ENCODE measurements at places on chromosomes 2 and 18. TPM values are rescaled to one million over a fixed set of nuclear protein-coding genes. Genes with fewer than 3 reads are reported as not detected.

SNORC gene
- total RNA-seq = 0.77 TPM

FTCDNL1 gene
- 7.8 TPM for total RNA-seq

NEUROD1 gene
- not detected for total RNA-seq

SERPINB3 gene
- not detected for total RNA-seq

CIB4 gene
- not detected for total RNA-seq

RGPD4 gene
- total RNA-seq = 0.06 TPM

GNLY gene
- 0.52 TPM for total RNA-seq

CAPN14 gene
- 0.26 TPM for total RNA-seq

HOXD8 gene
- total RNA-seq = 1.2 TPM

PPIL3 gene
- 22.6 TPM for total RNA-seq

STARD6 gene
- total RNA-seq = not detected

FEV gene
- total RNA-seq = not detected

ANO7 gene
- total RNA-seq = 1.8 TPM

Data from left cardiac atrium (tissue), 4 donors.